GM12865 (cell line): ENCODE measurements at places on chromosomes 6 and 20.
A peak's percentile ranks its signal among the peaks of the same experiment; 100 is the strongest.

GRCh38 chr6:151141685-151142084, 98.1 kb upstream of the AKAP12 start:
- DNase-seq: no peak

GRCh38 chr6:139753198-139753861, 378.9 kb upstream of the CITED2 start:
- no peak for DNase-seq

DNA sequence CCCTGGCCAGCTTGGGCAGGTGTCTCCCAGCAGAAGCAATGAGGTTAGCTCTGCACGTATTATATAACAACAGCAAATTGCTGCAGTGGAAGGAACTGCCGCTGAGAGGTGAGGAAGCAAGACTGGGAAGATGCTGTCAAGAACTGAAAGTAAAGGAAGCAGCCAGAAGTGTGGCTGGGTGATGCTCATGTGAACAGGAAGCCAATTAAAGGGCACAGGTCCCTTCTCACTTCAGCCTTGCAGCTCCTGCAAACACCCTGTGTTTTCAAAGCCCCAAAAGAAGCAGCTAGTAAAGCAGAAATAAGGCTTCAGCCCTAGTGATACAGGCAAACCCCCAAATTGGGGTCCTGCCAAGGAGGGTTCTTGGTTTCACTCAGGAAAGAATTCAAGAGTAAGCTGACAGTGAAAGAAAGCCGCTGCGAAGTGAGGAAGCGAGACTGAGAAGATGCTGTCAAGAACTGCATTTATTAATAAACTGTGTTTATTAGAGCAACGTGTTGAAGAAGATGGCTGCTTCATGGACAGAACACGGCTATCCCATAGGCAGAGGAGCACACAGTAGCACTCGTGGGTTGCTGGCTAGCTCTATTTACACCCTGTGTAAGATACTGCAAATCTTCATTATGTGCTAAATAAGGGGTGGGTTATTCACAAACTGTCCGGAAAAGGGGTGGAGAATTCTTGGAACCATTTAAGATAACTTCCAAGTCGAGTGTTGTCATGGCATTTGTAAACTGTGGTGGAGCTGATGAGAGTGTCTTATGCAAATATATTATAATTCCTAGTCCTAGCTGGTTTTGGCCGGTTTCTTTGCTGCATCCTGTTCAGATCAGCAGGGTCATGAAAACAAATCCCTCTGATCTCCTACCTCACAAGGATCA, 152.2 kb downstream of the LINC00237 start:
- DNase-seq: peak; percentile 8

GRCh38 chr6:101296169-101296960, 97.1 kb upstream of the GRIK2 start:
- DNase-seq: no peak

DNA sequence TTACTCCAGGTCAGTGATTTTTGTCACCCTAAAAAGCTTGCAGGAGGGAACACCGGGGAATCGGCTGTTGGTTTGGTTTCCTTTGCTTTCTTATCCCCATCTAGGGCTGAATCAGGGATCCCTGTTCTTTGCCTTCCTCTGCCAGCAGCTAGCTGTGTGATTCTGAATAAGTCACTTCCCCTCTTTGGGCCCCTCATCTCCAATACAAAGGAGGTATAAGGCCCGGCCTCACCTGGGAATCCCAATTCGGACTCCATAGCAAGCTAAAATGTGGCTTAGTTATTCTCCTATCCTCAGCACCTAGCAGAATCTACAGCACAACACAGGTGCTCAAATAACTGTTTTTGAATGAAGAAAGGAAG, 18.5 kb upstream of the ARMC12 start:
- no peak for DNase-seq

- peak; percentile 77 for DNase-seq
These were observed 13.5 kb upstream of the CNR1 start for GRCh38 chr6:88179692-88180091.

DNA sequence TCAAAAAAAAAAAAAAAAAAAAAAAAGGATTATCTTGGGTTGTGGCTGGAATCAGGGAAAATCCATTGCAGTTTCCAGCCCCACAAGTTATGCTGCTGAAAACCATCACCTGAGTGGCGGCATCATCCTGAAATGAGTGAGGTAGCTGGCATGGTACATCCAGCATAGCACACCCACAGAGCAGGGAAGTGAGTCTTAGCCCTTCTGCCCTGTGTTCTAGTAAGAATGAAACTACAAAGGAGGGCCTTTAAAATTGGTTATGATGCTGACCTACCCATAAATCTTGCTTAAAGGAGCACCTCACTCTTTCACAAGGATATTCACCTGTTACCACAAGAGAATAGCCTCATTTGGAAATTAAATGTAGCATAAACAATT, 119.2 kb downstream of the NFATC2 start:
- DNase-seq: peak; percentile 71

DNA sequence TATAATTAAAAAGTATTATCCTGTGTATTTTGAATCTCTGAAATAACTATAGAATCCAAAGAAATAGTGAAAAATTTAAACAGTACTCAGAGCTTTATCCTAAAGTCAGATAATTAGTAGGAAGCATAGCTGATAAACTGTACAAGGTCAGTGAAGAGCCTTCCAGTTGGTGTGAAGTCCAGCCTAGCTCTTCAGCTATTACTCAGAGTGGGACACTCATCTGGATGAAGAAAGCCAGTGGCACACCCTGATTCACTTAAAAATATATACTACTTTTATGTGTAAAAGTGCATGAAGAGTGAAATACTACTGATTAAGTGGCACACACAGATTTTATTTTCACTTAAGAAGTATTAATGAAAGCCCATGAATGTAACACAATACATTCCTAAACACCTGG, 3.1 kb downstream of the IFNGR1 start:
- no peak for DNase-seq

GRCh38 chr6:159309723-159310122, 140.5 kb downstream of the FNDC1 start:
- no peak for DNase-seq

DNA sequence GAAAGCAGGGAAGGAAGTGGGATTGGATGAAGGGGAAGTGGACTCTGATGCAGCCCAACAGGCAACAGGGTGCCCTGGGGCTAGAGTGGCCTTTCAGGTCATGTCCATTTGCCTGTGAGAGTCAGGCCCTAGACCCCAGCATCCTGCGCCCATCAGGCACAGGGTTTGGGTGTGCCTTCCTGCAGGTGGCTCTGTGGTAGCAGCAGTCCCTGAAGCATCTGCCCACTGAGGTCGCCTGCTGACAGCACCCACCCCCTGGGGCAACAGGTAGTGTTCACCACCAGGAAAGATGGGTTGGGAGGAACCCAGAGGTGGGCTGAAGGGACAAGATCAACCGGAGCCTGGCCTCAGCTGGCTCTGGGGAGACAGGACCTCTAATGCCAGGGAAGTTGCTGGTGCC, 3.6 kb downstream of the PACSIN1 start:
- DNase-seq: no peak

- no peak for DNase-seq
These were observed 17.6 kb downstream of the NANP start for GRCh38 chr20:25606094-25606695.

DNA sequence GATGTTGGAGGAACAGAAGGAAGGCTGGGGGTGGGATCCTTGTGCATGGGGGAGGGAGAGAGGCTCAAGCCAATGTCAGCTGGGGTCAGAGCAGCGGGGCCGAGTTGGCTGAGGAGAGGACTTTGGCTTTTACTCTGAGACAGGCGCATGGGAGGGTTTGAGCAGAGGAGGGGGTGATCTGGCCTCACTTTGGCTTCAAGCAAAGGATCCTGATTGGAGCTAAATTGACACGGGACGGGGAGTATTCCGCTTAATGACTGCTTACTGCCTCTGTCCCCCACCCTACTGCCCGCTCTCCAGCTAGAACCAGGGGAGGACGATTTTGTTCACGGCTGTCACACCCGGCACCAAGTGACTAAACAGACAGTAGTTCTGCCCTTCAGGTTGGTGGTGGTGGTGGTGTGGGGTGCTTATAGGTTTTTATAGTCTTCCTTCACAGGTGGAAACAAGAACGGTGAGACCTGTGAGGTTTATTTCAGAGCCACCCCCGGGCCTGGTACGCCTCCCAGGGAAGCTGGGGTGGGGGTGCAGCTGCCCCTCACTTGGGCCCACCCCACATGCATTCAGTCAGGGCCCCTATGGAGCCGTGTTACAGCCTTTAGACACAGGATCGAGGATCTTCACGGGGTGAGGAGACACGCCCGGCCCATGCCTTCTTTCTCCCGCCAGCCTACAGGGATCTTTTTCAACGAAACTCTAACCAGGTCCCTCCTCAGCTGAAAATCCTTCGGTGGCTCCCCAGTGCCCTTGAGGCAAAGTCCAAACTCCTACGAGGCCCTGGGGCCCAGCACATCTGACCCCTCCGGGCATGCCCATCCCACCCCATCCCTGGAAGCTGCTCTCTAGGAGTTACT, 1.3 kb upstream of the SNAI1 start:
- DNase-seq: no peak

DNA sequence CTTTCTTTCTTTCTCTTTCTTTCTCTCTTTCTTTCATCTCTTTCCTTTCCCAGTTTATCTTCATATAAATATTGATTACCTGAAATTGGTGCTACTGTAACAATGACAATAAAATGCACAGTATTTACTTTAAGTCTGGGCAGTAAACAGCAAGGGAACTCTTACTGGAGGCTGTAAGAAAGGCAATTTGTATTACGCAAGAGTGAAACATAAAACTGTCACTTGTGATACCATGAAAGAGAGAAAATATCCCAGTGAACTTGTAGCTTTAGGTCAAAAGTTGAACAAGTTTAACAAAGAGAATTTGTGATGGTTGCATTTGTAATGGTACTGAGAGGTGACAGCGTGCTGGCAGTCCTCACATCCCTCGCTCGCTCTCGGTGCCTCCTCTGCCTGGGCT, 80.0 kb downstream of the EYS start:
- DNase-seq: no peak

GRCh38 chr6:110101885-110102284, 77.6 kb downstream of the WASF1 start:
- peak; percentile 56 for DNase-seq

DNA sequence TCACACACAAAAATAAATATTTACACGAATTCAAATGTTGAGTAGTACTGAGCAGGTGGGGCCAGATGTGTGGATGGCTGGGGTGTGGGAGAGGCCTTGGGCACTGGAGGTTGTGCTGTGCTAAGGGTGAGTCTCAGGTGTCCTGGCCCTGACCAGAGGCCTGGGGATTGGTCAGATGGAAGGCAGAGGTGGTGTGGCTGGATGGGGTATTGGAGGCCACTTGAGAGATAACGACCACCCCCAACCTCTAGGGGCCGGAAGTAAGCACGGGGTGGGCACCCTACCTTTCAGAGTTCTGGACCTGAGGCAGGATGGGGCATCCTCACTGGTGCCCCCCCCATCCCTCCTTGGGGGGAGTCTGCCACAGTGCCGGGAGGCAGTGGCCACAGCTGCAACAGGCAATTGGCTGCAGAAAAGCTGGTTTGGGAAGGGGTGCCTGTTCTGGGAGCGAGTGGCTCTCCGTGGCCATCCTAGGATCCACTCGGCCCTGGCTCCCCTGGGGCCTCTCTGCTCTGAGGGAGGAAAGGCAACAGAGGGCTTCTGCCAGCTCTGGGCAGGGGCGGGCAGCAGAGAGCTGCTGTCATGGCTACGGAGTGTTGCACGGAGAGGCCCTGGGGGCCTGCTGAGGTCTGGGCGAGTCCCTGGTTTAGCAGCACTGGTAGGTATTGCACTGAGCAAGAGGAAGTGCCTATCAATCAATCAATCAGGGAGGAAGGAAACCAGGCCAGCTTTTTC, 87.6 kb downstream of the ASXL1 start:
- no peak for DNase-seq

- DNase-seq: peak; percentile 75
These were observed 119.0 kb upstream of the ZNF184 start for GRCh38 chr6:27591699-27592480.

DNA sequence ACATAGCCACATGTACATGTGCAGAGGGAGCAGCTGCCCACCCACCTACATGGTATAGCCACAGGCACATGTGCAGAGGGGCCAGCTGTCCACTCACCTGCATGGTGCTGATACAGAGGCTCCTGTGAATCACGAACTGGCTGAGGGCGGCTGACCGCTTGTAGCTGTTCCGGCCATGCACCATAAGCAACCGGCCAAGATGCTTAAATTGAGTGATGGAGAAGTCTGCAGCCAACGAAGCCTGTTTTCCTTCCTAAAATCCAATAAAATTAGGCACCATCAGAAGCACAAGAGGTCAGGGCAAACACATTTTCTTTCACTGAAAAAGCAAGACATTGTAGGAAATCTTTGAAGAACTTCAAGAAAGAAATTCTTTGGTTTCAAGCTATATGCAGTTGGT, 71.1 kb upstream of the NFATC2 start:
- no peak for DNase-seq

GRCh38 chr6:11043378-11043960, 636 bp downstream of the ELOVL2 start:
- DNase-seq: peak; percentile 24

- DNase-seq: peak; percentile 89
These were observed at the start of gene SAMD10 for GRCh38 chr20:63979557-63980316. Gene SAMD10 (minus strand): TSS chr20:63979642. CDS start chr20:63979467, 175 bp downstream.

DNA sequence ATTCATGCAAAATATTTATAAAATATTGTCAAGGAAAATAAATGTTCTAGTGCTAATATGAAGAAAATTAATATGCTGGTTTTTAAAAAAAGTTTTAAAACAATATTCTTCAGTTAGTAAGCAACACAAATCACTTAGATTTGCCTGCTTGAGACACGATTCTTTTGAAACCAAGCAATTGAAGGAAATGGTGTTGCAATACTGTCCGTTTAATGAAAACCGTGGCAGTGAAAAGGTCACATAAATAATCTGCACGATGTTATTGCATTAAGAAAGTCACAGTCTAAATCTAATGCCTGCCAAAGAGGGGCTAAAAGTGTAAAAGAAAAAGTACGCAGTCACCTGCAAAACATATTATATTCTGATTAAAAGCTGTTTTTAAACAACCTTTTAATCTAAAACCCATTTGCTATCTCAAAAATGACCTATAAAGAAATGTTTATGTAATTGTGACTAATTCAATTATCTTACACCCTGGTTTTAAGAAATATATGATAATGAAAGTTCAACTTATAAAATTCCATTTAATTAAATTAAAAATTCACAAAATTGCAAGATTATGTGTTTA, 143.0 kb downstream of the GMDS start:
- no peak for DNase-seq

- peak; percentile 80 for DNase-seq
These were observed 18.3 kb downstream of the CAPN11 start for GRCh38 chr6:44176762-44177509.

GRCh38 chr6:129875610-129876520, 14.8 kb upstream of the TMEM244 start:
- DNase-seq: peak; percentile 41

DNA sequence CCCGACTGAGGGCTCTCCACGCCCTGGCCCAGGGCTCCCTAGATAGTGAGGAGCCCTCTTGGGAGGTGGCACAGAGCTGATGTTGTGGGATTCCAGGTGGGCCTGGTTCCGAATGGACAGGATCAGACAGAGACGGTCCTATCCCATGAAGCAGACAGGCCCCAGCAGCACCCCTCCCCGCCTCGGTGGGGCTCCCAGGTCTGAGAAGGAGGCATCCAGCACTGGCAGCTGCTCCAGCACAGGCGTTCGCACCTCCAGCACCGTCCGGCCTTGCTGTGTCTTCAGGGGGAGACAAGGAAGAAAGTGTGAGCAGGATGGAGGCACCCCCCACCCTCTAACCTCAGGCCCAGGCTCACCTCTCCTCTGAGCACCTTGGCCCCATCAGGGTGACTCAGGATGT, 28.7 kb downstream of the COL11A2 start:
- no peak for DNase-seq
